Stimulated activated CD8-positive, alpha-beta memory T cell treated with anti-CD3 and anti-CD28 coated beads, Interleukin-4, amount 100 ng/mL, for 4 hours (primary cell): ENCODE measurements at places on chromosomes 1 and 21.

DNA sequence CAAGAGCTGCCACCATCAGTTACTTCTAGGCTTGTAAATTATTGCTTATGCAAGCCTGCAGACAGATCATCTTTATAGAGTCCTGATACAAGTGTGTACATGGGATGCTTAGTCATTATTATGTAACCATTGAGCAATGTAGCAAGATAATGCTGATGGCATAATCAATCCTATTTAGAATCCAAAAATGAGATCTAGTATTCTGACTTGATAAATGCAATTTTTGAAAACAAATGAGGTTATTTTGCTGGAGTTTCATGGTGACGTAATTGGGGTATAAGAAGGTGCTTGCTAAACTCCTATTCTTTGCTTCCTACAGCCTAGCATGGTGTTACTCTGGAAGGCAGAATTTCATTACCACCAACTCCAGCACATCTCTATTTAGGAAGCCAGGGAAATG, 801.7 kb upstream of the PRMT6 start:
- DNase-seq, result no peak

DNA sequence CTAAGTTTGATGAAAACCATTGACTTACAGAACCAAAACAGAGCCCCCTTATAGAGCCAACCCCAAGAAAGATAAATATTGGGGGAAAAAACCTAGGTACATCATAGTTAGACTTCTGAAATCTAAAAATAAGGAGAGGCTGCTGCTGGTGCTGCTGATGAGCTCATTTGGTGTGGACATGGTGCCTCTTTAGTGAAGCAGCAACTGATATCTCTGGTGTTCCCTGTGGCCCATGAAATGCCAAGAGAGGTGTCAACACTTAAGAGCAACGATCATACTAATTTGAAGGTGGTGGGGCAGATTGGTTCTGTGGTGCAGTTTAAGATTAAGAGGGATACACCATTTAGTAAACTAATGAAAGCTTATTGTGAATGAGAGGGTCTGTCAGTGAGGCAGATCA, 35.9 kb downstream of the ST3GAL3 start:
- DNase-seq, result no peak

- no peak for DNase-seq
Measured at GRCh38 chr21:16741141-16741665, 771.6 kb upstream of the CXADR start.

GRCh38 chr1:183206538-183207122, 20.6 kb downstream of the LAMC2 start:
- DNase-seq, result no peak

DNA sequence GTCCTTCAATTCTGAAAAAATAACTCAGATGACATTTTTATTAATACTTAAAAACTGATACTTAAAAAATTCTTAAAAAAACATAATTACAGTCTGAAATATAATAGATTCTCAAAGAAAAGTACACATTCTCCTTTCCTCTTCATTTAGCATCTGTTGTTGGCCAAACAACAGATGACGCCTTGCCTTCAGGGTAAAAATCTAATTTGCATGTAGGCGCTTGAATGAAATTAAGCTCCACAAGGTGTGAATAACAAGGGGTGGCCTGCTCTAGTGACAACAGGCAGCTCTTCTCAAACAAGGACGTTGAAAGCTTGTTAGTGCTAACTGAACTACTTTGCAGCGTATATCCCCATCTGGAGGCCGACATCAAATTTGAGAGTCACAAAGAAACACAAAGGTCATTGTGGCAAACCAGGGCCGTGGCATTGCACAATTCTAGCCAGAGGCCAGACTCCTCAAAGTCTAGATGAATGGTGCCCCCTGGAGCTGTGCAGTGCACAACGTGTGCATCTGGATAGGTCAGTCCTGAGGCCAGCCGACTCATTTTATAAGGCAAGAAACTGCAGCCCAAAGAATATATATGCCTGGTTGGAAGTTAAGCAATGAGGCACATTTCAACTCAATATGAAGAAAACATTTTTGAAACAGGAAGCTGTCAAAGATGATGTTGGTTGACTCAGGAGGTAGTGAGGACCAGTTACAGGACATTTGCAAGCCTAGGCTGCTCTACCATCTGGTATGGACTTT, 459.2 kb upstream of the RUNX1 start:
- no peak for DNase-seq

- no peak for DNase-seq
Measured at GRCh38 chr1:39434797-39435395, 56.5 kb upstream of the BMP8A start.

DNA sequence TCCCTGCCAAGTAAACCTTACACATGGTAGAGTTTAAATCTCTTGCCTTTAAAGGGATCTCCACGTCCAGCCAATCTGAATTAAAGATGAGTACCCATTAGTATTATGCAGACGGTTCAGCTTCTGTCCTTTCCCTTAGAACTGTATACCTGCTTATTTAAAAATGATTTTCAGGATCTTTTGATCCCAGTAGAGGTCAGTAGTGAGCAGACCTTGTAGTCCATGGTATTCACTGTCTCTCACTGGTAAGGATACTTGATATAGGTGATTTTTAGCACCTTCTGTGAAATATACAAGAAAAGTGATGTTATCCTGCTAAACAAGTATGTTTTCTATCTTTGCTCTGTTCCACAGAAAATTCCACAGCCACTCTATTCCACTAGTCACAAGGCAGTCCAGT, 1211.6 kb upstream of the ADGRL4 start:
- DNase-seq, result no peak
